Neural progenitor cell (in vitro differentiated cells): ENCODE measurements at places on chromosomes 12 and 14.
A peak's percentile ranks its signal among the peaks of the same experiment; 100 is the strongest.

DNA sequence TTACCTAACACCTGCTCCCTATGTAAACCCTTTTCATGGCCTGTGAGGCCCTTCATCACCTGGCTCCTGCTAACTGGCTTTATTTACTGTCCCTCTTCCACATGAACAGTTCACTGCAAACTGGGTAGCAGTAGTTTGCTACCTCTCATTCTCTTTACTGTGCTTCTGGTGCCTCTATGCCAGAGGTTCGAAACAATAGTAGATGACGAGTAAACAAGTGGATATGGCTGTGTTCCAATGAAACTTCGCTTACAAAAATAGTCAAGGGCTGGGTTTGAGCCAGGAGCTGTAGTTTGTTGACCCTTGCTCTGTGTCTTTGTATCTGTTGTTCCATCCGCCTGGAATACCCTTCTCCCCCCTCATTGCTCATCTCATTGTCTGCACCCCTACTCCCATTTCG lies 233.6 kb upstream of the RMST start:
- DNase-seq = no peak

DNA sequence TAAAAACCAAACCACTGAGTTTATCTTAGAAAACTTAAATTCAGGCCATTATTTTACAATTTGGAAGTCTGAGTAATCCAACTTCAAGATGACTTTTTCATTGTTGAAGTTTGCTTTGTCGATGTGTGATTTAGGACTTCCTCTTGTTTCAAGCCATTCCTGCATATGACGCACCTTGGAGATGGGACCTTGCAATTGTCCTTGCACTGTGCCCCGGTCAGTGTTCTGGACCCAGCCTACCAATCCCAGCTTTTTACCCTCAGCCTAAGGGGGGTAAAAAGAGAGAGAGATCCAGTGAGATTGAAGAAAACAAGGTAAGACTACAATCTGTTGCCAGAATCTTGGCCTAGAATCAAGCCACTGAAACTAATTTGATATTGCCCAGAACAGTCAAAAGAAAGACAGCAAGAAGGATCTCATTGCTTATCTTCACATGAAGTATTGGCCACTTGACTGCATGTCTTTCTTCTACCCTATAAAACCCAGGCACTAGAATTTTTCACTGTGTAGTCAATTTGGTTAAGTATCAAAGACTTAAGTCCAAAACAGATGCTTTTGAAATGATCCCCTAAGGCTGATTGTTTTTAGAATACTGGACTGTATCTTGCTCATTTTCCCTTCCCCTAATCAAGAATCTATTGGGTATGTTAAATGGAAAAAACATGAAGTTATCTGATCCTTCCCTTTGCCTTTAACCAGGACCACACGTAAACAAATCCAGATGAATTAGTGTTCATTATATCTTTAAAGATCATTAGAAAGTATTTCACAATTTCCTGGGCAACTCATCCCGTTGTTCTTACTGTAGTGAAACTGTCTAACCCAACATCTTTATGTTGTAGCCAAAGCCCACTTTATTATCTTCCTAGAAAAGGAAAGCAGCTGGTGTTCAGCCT lies 2.4 kb upstream of the MLH3 start:
- DNase-seq = no peak

GRCh38 chr12:56011509-56012090 lies 9.2 kb upstream of the IKZF4 start:
- no peak for DNase-seq

- peak; percentile 34 for DNase-seq
Observed at GRCh38 chr12:57552306-57552651, 2.4 kb downstream of the KIF5A start.

DNA sequence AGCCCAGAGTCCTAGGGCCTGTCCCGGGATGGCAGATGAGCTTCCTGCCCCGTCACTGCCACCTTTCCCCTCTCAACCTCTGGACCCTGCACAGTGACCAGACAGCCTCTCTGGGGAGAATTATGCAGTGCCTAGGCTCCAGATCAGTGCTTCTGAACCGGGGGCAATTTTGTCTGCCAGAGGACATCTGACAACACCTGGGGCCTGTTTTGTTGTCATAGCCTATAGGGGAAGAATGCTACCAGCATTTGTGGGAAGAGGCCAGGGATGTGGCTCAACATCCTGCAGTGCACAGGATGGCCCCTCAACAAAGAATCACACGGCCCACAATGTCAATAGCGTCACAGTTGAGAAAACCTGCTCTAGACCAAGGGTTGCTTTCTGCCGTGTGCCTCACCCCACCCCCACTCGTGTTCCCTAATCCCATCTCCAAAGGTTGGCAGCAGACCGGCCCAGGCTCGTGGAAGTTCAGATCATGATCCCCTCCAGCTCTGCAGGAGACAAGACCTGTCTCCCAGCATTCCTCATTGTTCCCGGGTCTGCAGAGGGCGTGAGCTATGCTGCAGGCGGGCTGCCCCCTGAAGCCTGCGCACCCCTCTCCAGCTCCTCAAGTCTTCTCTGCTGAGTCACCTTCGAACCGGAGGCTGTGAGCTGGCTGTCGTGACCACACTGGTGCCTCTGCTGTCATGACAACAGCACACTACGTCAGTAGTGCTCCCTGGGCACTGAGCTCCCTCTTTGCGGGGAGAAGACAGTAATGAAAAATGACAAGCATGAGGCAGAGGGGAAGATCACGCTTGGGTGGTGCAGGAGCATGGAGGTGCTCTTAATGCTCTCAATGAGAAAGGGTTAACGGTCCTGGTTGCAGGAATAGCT lies 2.0 kb upstream of the GAPDH start:
- DNase-seq = peak; percentile 82

DNA sequence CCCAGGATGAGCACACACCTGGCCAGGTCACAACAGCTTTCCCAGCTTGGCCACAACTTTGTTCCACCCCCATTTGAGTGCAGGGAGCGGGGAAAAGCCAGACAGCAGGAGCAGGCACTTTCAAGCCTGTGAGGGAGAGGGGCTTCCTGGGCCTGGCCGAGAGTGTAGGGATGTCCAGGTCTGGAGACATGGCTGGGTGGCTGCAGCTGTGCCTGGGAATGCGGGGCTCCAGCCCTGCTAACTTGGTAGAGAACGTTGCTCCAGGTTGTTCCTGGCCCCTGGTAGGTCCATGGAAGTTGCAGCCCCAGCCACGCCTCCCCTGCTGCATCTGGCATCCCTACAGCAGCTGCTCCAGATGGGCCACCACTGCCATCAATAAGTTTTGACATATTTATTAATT lies 738.5 kb downstream of the SLC6A15 start:
- no peak for DNase-seq

DNA sequence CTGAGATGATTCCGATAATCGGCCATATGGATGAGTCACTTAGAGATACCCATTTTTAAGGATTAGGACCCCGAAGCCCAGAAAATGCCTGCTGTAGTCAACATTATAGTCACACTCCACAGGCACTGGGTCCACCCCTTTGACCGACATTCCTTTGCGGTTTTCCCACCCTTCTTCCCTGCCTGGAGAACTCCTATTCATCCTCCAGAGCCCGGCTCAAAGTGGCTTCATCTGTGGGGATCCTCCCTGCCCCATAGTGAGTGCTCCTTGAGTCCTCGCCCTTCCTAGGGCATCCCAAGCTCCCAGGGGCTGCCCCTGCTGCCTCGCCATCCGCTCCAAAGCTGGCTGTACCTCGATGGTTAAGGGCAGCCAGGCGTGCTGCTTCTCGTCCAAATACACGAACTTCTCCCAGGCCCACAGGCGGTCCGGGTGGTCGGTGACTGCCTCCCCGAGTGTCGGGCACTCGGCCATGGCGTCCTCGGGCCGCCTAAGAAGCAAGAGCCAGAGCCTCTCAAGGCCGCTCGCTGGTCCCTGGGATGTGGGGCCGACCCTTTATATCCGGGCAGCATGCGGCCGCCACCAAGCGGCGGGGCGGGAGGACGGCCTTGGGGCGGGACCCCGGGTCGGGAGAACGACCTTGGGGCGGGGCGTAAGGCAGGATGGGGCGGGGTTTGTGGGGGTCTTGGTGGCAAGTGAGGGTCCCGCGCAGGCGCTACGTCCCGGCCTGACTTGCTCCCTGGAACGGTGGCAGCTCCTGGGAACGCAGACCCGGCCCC lies at the start of gene TCL1A:
TCL1A (minus strand) TSS at position 530 of the 776 bp plus-strand sequence; CDS start at position 471, 59 bp downstream.
- DNase-seq = no peak

- no peak for DNase-seq
Observed at GRCh38 chr14:79421811-79422210, 789.5 kb downstream of the DIO2 start.

DNA sequence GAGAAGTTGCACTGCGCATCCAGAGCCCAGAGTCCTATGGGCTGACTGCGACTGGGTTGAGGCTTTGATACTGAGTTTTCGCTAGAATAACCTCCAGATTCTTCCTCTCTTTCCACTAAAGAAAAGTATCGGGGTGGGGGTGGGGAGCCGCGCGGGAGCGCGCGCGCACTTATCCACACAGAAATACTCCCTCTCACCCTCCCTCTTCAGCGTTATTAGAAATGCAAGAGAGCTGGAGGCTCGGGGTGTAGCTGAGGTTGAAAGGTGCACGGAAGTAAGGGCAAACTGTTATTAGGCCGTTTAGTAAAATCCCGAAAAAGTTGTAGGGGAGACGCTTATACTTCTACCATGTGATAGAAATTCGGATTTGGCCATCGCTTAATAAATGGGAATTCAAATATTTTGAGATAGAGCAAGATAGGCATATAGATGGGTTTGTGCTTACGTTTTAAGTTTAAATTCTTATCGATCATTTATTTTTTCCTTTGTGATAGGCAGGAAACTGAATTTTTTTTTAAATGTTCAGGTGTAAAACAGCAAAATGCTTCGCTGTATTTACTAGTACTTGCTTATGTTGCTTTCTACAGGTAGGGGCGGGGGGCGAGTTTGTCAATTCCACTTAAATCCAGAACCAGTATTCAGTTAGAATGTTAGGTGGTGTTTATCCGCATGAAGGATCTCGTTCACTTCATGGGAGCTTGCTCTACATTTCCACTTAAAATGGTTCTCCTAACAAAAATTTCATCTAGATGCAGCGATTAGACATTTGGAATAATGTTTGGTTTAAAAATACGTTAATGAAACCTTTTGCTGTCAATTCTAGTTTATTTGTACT lies 1.1 kb downstream of the ARHGAP5 start:
- DNase-seq = peak; percentile 27

DNA sequence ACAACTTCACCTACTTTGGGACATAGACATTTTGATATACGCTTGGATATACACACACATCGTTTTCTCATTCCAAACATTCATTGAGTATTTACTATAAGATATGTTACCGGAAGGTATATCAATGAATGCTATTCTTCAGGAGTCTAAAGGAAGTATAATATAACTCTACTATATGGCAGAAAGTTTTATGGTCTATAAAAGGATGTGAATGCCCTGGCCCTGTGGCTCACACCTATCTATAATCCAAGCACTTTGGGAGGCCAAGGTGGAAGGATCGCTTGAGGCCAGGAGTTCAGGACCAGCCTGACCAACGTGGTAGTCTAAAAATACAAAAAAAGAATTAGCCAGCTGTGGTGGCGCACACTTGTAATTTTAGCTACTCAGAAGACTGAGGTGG lies 5.6 kb downstream of the NRIP2 start:
- no peak for DNase-seq

DNA sequence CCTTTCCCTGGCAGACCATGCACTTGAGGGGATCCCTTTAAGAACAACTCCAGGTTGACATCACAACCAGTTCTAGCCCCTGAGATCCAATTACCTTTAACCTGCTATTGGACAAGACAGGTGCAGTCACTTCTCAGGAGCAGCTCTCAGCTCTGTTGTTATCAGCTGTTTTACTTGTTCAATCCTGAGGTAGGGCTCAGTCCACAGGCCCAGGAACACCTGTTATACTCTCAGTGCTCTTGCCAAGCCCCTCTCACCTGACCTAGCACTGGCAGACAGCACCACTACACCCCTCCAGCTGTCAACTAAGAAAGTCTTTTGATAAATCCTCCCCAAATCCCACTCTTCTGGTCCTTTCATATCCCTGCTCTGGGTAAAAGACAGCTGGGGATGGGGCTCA lies 163.9 kb upstream of the TMTC2 start:
- no peak for DNase-seq

DNA sequence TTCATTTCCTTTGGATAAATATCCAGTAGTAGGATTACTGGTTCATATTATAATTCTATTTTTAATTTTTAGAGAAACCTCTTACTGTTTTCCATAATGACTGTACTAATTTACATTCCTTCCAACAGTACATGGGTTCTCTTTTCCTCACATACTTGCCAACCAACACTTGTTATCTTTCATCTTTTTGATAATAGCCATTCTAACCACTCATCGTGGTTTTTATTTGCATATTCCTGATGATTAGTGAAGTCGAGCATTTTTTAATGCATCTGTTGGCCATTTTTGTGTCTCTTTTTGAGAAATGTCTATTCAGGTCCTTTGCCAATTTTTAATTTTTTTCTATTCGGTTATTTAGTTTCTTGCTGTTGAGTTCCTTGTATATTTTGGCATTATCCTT lies 457.7 kb upstream of the PDE3A start:
- DNase-seq = no peak
